NCI-H1694 (cell line): ENCODE measurements at places on chromosomes 7 and 10.

DNA sequence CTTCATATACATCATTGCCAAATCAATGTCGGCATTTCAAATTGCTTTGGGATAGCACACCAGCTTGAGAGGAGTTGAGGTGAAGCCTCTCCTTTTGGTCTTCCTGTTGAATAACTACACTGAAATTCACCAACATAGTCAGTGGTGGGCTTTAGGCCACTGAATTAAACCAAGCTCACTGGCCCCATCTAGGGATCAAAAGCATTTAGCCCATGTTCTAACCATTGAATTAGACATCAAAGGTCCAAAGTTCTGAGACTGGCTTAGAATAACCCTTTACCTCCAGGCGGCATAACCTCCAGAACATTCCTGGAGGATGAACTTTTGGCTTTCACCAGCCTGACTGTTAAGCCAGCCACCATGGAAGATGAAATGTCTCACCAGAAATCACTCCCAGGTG lies 54.6 kb downstream of the BPGM start:
- DNase-seq, result peak; percentile 5

DNA sequence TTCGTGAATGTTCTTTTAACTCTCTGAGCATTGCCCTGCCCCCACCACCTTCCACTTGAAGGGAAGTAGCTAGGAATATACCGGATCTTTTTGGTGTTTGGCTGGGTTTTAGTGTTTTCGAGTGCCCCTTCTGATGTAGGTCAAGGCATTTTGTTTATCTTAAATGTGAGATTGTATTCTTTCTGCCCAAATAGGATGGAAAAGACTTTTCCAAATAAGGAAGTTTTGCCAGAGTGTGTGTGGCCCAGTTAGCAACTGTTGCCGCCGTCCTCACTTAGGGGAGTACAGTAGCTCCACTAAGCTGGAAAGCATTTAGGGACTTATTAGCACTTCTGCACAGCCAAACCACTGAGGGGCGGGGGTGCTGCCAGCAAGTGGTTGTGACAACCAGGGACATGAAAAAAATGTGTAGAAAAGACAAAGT lies 29.8 kb upstream of the VCL start:
- no peak for DNase-seq

DNA sequence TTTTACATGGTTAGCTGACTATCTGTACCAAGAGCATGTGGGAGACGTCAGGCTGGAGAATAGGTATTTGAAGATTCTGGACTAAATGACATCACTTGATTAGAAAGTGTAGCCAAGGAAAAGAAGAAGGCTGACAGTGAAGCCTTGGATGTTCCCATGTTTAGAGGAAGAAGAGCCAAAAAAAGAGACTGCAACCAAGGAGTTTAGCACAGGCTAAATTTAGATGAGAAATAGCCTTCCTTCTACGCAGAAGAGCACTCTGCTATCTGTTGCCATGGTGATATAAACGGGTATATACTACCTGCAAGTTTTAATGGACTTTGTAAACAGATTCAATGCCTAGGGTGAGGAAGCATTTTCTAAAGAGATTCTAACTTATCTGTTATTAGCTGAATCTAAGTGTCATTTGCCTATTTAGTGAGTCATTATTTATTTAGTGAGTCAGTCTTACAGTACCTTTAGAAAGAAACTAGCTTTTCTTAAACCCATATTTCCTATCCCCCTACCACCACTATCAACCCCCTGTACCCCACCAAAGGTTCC lies 69.8 kb downstream of the CDK6 start:
- DNase-seq, result no peak

DNA sequence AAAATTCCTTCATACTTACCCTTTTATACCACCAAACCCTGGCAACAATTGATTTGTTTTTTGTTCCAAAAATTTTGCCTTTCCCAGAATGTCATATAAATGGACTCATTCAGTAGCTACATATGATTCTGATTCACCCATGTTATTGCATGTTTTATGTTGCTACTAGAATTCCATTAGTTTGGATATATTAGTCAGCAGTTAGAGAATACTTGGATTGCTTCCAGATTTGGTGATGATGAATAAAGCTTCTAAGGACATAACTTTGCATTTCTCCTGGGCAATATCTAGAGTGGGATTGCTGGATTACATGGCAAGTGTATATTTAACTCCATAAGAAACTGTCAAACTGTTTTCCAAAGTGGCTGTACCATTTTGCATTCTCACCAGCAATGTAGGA lies 806.9 kb downstream of the DNAJB9 start:
- no peak for DNase-seq

DNA sequence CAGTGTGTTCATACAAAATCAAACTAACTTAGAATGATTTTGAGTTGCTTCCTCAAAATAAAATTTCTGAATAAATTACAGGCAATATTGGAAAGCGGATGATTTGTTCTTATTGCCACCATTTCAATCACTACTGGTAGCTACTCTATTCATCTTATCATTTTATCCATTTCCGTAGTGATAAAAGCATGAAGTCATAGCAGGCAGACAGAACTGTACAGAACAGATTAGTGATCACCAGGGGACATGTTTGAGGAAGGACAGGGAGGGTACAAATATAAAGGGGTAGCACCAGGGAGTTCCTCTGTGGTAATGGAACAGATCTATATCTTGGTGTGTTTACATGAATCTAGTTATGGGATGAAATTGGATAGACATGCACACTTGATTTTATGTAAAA lies 138.5 kb downstream of the WNT2 start:
- no peak for DNase-seq

DNA sequence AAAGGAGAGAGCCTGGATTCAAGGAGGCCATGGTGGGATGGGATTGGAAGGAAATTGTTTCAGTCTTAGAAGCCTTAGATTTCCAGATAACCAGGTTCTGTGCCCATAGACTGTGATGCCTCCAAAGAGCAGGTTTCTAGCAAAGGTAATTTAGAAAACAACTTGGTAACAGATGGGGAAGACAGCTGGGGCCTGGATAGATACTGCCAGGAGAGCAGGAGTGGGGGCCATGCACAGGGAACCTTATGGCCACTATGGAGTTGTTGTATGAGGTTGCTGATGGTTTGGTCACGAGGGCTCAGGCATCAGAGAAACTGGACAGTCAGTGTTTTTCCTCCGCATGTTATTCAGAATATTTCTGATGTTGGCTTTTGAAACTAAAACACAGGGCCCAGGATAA lies 901.9 kb downstream of the LRMDA start:
- peak; percentile 84 for DNase-seq

GRCh38 chr10:132876993-132877431 lies 65.4 kb downstream of the CFAP46 start:
- no peak for DNase-seq

GRCh38 chr10:96369890-96370583 lies 11.2 kb upstream of the OPALIN start:
- DNase-seq, result no peak

DNA sequence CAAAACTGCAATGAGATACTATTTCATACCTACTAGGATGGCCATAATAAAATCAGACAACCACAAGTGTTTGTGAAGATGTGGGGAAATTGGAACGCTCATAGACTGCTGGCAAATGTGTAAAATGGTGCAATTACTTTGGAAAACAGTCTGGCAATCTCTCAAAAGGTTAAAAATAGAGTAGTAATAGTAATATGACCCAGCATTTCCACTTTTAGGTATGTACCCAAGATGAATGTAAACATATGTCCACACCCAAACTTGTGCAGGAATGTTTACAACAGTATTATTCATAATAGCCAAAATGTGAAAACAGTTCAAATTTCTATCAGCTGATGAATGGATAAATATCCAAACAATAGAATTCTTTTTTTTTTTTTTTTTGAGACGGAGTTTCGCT lies 731.6 kb upstream of the ANKRD30A start:
- no peak for DNase-seq

DNA sequence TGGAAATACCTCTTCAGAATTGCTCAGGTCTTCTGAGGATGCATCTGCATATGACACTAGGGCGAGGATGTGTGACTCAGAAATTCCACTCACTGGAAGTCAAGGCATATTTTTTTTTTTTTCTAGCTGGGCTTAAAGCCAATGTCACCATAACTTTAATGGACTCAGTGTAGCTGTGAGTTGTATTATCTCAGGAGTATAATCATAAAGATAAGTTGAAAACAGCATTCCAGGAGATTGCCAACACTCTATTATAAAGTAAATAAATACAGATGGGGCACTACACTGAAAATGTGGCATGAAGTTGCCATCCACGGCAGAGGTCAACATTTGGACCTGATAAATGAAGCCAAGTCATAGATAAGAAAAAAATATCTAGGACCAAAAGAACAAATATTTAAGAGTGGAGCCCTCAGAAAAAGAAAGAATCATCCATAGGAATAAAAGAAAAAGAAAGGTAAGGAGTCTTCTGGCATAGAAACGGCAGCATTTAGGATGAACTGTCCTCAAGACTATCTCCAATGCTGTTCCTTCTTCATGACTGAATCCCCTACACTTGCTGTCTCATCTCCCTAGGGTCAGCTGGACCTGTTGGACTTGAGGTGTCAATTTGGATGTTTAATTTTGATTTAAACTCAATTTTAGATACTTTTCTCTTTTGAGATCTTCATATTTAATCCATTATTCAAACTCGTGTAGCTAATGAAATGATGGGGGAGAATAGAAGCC lies 72.9 kb upstream of the CAV2 start:
- no peak for DNase-seq

- no peak for DNase-seq
Observed at GRCh38 chr10:11425676-11426075, 185.8 kb downstream of the USP6NL start.

DNA sequence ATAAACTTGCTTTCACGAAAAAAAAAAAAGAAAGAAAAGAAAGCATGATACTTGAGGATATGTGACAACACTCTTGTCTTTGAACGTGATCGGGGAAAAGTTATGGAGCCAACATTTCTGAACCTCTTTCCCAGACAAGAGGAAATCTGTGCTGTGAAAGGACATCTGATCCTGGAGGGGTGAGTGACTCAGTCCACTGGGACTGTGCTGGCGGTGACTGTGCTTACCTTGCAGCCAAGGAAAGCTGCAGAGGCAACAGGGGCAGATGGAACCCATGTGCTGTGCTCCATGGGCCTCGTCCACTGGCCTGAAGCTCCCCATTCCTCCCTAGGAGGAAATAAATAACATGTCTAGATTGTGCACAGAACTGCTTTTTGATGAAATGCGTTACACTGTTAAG lies 116.5 kb upstream of the RAB11FIP2 start:
- DNase-seq, result no peak
